NCI-H1417 treated with DMSO at 0.1 percent for 48 hours (cell line): ENCODE measurements at places on chromosomes 11 and 22.

GRCh38 chr22:45602824-45603595, 68.6 kb upstream of the ATXN10 start:
- DNase-seq, result no peak

- DNase-seq, result no peak
Measured at GRCh38 chr11:104678408-104678807, 219.9 kb downstream of the CASP12 start.

- DNase-seq, result no peak
Measured at GRCh38 chr11:101032991-101033390, 96.6 kb downstream of the PGR start.

DNA sequence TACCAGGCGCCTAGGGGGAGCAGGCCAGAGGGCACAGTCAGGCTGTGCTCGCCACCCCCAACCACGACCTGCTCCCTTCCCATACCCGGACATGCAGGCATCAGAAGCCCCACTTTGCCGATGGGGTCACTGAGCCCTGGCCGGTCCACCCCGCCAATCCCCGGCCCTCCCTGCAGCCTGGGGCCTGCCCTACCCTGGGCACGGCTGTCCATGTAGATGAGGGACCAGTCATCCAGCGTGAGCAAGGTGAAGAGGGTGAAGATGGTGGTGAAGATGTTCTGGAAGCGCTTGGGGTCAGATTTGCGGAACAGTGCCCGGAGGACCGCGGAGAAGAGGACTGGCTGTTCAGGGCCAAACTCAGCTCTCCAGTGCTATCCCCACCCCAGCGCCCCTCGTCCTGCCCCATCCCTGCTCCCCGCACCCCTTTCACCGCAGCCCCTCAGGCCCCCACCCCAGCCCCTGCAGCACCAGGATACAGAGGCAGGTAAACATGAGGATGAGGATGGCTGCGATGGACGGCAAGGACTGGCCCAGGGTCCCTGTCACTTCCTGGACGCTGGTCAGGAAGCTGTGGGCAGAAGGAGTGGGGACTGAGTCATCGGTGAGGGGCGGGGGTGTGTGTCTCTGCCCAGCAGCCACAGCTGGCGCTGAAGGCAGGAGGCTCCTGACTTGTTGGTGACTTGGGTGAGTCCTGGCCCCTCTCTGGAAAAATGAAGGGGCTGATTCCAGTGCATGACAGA, 5.5 kb downstream of the CATSPER1 start:
- DNase-seq, result no peak

DNA sequence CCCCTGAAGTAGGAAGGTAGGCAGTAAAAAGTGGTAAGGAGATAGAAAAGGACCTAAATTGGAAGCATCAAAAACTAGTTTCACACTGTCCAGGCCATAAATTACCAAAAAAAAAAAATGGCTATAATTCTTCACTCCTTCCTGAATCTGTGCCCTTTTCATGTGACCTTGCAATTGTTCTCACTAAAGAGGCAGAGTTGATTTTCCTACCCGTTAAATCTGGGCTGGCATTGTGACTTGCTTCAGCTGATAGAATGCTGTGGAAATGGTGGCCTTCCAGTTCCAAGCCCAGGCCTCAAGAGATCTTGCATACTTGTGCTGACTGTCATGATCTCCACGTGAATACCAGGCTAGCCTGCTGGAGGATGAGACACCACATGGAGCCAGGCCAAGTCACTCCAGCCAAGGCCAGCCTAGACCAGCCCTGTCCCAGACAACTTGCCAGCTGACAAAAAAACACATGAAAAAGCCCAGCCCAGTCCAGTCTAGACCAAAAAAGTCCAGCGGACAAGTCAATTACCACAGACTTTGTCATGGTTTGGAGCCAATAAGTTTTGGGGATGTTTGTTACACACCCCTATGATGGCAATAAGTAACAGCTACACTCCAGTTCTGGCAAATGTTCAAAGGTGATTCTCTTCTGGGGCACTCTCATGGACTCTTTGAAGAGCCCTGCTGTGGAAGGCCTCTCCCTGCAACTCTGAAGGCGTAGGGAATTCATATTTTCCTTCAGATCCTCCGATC, 51.4 kb upstream of the NUP50 start:
- no peak for DNase-seq

DNA sequence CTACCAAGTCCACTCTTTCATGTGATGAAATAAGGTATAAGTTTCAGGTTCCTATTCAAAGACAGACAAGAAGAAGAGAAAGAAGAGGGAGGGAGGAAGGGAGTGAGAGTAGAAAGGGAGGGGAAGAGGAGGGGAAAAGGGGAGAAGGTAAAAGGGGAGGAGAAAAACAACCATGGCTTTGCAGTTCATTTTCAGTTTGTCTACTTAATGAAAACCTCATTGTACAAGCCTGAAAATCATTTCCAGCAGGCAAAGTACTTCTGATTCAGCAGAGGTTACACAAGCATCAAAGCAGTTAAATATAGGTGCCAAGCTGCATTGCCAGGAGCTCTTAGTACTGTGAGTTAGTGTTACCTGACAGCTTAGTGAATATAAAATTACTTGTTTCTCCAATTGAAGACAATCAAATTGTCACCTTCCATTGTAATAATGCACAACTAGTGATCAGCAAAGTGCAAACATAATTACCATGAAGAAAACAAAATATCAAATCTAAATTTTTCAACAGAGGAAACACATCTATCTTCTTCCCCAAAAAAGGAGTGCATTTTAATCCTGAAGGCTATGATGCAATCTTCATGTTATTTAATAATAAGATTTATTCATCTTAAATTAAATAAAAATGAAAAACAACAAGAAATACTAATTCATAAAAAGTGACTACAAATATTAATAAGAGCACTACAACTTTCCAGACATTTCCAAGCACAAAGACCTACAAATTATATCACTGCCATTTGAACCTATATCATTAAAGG, 8.2 kb downstream of the SOX6 start:
- DNase-seq, result no peak
